ENCODE measurements at places on chromosomes 1 and 21.

- DNase-seq, result no peak
These were observed 266.0 kb downstream of the GPR52 start for GRCh38 chr1:174713796-174714195.

DNA sequence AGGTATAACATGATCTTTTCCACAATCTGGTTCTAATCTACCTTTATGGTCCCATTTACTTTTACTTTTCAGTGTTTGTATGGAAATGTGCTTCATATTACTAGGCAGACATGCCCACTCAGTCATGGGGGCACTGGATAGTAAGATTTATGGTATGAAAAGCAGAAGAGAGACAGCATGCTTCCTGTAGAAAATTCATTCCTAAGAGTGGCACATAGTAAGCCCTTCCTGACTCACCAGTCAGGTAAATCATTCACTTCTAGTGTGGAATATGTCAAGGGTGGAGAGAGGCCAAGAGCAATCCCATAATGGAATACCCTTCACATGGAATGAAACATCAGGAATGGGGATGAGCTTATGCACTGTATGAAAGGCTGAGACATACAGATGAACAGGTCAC is 49.5 kb upstream of the BCL10 start:
- no peak for DNase-seq

- DNase-seq, result no peak
These were observed 54.2 kb upstream of the ETS2 start for GRCh38 chr21:38751379-38752050.

GRCh38 chr1:9881838-9882249 is 28.2 kb downstream of the CTNNBIP1 start:
- DNase-seq, result no peak

GRCh38 chr21:42568376-42568775 is 54.7 kb downstream of the SLC37A1 start:
- DNase-seq, result no peak

DNA sequence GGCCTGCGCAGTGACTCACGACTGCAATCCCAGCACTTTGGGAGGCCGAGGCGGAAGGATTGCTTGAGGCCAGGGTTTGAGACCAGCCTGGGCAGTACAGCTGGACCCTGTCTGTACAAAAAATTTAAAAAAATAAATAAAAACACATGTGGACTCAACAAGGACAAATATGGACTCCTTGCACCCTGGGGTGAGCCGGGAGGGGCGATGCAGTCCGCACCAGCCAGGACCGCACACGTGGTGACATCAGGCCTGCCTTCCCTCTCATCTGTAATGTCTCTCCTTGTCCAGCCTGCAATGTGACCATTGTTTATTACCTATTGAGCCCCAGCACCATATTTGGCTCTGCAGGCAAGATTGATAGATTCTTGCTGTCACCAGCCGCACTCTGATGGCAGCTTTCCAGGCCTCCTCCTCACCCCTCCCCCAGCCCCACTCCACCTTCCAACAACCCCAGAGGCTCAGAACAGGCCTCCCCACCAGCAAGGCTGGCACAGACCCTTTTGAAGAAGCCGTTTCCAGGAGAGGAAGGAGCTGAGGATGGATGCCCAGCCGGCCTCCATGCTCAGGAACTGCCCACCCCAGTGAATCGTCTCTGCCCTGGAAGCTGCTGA is 55.2 kb downstream of the IRF2BP2 start:
- no peak for DNase-seq
